Muscle of arm (tissue), 14 donors: ENCODE measurements at places on chromosomes 5 and 9. TPM values are rescaled to one million over a fixed set of nuclear protein-coding genes. Genes with fewer than 3 reads are reported as not detected.

The OGN gene
- not detected for polyA plus RNA-seq

The PCDHA3 gene
- 0.17 TPM for polyA plus RNA-seq

The SLC46A2 gene
- not detected for polyA plus RNA-seq

The OR1N2 gene
- polyA plus RNA-seq, result not detected

The NIPAL4 gene
- 0.14 TPM for polyA plus RNA-seq

DNA sequence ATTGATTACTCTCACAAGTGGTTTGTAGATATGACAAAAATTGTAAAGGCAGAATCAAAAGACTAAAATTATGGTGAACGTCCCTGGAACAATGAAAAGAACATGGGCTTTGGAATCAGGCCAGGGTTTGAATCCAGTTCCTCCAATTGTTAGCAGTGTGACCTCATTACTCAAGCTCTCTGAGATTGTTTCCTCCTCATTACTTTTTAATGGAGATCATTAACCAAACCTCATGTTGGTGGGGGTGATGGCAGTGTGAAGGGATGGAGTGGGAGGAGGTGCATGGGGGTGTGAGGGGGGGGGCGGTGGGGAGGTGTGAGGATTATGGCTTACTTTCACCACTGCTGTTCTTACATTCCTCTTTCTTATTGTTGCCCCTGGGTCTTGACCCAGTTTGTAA lies 44.1 kb upstream of the FOXE1 start:
- DNase-seq, result no peak

- no peak for DNase-seq
Observed at GRCh38 chr9:85377731-85378289, 363.9 kb downstream of the AGTPBP1 start.

GRCh38 chr9:39587844-39588499 lies 232.5 kb downstream of the SPATA31A1 start:
- no peak for DNase-seq

GRCh38 chr5:68409259-68409658 lies 193.7 kb downstream of the PIK3R1 start:
- DNase-seq, result no peak

DNA sequence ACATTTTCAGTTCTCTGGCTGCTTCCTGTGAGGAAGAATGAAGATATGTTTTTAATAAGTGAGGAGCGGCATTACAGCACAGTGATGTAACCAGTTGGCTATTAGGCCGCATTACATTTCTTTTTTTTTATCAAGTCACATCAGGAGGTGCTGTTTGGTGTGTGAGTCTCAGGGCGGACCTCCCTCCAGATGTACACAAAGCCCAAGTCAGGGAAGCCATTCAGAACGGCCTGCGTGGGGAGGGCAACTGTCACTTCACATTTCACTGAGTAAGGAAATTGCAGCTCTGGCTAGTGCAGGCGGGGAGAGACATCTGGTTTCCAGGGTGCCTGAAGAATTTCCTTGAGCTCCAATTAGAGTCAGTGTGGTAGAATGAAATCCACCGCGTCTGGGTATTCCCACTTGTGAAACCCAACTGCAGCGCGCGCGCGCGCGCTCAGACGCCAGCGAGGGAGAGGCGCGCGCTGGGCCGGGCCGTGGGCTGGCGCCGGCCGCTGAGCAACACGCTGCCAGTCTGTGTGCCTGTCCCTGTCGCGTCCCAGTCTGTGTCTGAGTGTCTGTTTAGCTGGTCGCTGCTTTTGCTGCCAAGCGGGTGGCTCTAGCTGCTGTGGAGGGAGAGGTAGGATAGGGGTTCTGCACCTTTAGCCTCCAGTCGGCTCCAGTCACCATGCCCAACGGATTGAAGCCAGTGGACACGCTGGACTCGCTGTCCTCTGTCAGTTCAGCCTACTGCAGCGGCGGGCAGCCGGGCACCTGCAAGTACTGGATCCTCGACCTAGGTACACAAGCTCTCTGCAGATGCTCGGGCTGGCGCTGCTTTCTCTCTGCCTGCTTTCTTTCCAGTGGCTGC lies 140.8 kb upstream of the OTULINL start:
- DNase-seq, result peak; percentile 92

- no peak for DNase-seq
Observed at GRCh38 chr9:79984429-79985067, 412.8 kb downstream of the TLE4 start.

DNA sequence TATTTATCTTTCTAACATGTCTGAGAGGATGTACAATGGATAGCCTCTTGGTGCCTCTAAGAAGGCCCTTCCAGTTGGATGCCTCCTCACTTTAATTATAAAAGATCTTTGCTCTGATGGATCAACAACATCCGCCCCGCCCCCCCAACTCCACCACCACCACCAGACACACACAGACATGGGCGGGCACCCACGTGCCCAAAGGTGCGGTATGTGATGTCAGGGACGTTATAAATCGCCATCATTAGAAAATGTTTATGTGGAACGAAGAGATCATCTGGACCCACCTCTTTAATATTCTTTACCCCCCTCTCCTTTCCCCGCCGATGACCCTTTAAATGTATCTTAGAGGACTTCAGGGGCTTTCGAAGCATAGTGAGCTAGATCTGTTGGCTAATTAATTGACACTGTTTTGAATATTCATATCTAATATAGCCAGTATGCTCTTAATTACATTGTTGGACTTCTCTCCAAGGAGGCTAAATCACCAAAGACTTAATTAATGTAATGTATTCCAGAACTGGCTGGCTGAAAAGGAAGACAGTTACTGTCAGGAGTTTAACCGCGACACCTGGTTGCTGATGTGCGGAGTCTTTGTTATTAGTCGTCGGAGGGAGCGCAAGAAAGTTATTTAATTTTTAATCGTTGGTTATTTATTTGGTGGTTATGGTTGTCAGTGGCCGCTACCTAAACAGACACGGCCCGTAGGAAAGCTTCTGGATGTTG lies 6.1 kb upstream of the FOXB2 start:
- no peak for DNase-seq

GRCh38 chr9:87527211-87527916 lies 29.7 kb downstream of the DAPK1 start:
- DNase-seq, result no peak

GRCh38 chr9:107094370-107094769 lies 188.7 kb upstream of the RAD23B start:
- DNase-seq, result no peak
